ENCODE measurements at places on chromosomes 12 and 14.

DNA sequence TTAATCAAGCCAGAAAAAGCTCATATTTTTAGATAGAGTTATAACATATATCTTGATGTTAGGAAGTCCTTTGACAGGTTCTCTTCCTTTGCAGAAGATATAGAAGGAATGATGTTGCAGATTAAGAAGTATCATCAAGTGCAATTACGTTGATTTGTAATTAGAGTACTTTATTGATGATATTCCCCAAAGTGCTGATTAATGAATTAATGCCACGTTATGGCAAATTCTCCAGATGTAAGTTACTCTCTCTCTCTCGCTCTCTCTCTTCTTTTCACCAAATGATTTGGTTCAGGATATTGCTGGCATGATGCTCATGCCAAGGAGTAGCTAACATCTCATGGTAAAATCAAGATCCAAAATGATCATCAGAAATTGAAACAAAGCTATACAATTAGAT is 18.1 kb upstream of the CAND1 start:
- DNase-seq, result no peak

GRCh38 chr12:53343969-53344368 is 7.8 kb upstream of the SP7 start:
- no peak for DNase-seq

DNA sequence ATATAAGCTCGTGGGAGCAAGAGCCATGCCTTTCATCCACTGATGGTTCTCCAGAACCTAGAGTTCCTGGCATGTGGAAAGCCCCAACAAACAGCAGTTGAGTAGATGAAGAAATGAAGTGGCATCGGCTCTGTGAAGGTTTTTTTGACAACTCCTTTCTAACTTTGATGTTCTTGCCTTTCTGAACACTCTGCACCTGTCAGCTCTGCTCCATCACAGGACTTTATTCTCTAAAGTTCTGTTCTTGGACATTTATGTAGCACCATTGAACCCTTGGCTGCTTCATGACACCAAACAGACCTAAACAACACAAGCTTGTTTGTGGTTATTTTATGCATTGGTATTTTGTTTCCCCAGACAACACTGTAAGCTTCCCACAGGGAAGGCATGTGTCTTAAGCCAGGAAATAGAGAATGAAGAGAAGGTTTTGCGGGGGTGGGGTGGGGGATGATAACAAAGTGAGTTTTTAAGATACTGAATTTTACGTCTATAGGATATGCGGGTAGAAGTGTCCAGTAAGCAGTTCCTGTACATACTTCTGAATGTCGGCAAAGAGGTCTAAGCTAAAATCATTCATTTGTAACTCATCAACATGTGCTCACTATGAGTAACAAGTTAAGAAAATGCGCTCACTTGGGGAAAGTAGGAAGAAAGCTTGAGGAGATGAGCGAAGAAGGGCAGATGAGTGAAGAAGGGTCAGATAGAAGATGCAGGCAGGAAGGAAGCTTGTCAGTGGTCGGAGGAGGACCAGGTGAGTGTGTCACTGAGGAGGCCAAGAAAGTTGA is 146.0 kb upstream of the PLEKHG7 start:
- no peak for DNase-seq

DNA sequence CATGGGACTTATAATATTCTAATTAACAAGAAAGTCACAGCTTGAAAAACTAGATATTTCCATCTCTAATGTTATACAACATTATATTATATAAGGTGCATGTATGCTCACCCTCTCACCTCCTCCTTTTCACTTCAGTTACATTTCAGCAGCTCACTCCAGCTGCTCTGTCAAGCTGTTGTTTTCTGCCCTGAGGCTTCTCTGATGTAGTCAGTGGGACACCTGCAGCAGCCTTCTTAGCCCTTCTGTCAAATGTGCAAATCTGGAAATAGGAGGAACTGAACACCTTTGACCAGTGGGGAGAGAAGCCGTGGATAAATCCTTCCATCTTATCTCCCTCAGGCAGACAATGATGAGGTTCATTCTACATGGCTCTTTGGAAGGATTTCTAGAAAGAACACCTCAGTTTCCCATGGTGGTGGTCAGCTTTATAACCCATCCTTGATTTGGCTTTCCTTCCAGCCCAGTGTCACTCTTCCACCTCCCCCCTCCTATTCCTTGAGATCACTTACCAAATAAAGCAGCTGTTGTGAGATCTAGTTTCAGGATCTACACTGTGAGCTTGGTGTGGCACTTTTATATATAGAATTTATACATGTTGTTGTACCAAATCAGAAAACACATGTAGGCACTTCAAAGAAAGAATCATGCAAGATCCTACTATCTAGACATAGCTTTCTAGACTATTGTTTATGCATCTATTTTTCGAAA is 79.6 kb upstream of the STK38L start:
- DNase-seq, result no peak

DNA sequence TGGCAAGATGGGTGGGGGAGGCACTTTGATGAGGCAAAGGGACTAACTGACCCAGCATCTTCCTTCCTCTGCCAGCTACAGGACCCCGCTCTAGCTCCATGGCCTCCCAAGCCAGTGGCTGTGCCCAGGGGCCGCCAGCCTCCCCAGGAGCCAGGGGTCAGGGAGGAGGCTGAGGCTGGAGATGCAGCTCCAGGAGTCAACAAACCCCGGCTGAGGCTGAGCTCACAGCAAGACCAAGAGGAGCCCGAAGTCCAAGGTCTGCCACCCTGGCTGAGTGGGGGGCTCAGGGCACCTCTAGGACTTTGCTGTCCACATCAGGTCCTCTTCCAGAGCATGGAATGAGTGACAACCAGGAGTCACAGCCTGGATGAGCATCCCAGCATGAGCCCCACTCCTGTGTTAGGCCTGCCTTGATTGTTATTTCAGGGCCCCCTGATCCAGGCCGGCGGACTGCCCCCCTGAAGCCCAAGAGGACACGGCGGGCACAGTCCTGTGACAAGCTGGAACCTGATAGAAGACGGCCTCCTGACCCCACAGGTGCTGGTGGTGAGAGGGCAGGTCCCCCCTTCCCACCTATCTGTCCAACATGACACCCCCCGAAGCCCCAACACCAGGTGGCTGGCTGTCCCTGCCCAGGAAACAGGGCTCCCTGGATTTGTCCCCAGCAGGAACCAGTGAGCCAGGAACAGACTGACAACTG is 2.5 kb upstream of the CPNE6 start:
- no peak for DNase-seq
